H9 (cell line): ENCODE measurements at places on chromosomes 12 and 14. TPM values are rescaled to one million over a fixed set of nuclear protein-coding genes. Genes with fewer than 3 reads are reported as not detected.

Gene LTB4R
- total RNA-seq: 8.9 and 9.2 TPM in 2 replicates

Gene ASB2
- 0.35 and 1.3 TPM in 2 replicates for total RNA-seq

Gene MYF5
- not detected in 2 replicates for total RNA-seq

Gene PZP
- total RNA-seq: not detected in 2 replicates

Gene RNF212B
- total RNA-seq: 0.15 and 0.39 TPM in 2 replicates

Gene PMCH
- not detected in 2 replicates for total RNA-seq

Gene CEBPE
- total RNA-seq: not detected in 2 replicates

Gene TAC3
- 4.4 and 6.2 TPM in 2 replicates for total RNA-seq

DNA sequence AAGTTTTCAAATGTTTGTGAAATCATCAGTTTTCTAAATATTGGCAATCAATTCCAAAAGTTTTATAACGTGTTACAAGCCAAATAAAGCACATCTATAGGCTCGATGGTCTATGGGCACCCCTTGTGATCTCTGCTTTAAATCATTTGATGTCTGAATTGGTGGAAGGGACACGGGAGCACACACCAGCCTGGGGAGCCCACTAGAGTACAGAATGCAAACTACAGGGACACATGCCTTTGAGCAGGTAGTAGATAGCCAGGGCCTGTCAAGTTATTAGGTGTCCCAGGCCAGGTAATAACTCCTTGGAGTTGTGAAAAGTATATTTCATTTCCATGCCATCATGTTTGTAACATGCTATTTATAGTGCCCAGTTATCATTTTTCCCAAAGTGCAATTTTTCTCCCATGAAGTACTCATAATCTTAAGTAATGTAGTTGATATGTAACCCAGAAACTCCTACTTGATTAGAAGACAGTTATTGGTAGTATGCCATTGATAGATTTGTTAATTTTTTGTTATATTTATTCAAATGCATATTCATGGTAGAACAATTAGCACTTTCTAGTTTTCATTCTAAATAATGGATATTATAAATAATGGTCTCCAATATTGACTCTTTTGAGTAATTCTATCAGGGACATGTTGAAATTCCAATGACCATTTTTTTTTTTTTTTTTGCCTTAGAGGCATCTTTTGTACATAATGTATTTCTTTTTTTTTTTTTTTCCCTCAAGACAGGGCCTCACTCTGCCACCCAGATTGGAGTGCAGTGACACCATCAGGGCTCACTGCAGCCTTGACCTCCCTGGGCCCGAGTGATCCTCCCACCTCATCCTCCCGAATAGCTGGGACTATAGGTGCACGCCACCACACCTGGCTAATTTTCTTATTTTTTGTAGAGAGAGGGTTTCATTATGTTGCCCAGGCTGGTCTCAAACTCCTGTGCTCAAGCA is 96.9 kb upstream of the FGD4 start:
- peak; percentile 72 for DNase-seq

DNA sequence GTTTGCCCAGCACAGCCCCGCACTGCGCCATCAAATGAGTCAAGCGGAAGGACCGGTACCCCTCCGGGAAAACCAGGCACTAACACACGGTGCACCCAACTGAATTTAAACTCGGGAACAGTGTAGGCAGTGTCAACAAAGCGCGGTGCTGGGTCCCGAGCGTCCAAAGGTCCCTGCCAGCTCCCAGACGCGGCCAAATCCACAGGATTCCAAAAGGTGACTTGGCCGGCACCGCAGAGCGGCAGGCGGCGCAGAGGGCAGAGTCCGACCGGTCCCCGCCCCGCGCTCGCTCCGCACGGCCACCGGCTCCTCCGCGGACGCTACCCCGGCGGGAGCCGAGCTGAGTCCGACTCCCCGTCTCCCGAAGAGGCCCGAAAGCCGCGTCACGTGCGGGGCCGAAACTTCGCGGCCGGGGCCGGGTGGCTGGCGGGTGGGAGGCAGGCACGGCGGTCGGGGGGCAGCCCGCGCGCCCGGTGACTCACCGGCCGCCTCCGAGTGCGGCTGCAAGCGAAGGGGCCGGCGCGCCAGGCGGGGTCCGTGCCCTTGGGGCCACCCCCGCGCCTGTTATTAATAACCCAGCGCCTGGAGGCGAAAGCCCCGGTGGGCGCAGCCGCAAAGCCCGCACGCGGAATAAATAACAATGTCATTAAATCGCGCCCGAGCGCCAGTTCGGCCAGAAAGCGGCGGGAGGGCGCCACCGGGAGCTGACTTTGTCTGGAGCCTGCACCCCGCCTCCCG is 863 bp downstream of the DENND5B start:
- peak; percentile 81 for DNase-seq

DNA sequence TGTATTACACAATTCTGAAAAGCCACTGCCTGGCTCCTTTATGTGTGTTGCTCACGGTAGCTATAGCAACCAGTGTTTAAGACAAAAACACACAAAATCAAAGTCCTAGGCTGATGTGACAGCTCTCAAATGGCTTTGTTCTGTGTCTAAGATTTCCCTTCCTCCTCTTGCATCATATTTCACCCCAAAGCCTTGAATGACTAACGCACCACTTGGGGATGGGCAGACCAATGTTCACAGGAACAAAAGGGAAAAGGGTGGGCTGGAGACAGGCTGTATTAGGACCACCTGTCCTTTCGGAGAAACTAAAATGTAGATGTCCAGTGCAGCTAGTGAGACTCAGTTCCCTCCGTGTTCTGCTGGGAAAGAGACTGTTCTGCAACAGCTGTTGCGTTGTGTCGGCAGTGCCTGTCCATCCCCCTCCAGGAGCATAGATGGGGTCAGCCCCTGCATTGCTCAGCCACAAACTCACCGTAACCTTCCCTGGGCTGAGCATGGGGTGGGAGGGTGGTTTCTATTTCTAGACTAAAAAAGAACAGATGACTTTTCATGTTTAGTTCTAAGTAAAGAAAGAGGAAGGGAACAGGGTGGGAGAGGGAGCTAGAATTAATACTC is 26.8 kb upstream of the DAAM1 start:
- no peak for DNase-seq

DNA sequence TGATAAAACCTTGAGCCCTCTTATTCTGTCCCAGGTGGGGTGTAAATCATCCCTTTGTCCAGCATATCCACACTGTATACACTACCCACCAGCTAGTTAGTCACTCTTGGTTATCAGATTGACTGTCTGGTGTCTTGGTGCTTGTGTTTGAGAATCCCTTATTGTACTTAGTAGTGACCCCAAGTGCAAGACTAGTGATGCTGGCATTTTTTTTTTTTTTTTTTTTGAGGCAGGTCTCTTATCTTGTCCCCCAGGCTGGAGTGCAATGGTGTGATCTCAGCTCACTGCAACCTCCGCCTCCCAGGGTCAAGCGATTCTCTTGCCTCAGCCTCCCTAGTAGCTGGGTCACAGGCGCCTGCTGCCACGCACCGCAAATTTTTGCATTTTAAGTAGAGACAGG is 5.8 kb downstream of the VRK1 start:
- no peak for DNase-seq

DNA sequence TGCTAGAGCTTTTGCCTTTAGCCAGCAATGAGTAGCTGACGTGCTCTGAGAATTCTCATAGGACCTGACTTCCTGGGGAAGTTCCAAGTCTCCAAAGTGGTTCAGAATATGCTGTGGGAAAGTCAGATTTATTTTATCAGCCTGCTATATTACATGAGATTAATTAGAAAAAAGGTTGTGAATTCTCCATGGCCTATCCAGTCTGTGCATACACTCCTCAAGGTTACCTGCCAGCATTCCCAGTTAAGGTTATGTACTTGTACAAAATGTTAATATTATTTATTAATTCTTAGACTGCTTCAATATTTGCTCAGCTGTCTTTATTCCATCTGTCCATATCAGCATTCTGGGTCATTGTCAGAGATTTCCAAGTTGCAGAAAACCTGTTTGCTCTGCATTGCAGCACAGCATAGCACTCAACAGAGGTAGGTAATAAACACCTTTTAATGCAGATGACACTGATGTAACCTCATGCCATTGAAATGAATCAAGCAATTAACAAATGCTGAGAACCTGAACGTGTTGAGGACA is 2.7 kb upstream of the SEL1L start:
- no peak for DNase-seq

GRCh38 chr14:103401223-103402214 is 16.3 kb downstream of the MARK3 start:
- no peak for DNase-seq

DNA sequence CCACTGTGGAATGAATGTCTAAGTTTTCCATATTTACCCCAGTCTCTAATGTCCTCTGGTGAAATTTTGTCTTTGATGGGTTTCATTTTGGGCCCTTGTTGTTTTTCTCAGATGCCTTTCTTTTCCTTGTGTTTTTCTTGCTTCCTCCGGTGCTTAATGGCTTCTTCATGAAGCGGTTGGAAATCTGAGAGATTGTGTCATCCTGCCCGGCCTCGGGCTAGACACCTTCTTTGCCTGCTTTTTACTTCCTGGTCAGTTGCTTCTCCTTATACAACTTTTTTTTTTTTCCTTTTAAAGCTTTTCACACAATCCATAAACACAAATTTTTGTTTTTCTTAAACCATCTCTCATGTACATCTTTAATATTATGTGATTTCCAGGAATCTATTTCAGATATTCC is 7.1 kb downstream of the ETV6 start:
- no peak for DNase-seq

DNA sequence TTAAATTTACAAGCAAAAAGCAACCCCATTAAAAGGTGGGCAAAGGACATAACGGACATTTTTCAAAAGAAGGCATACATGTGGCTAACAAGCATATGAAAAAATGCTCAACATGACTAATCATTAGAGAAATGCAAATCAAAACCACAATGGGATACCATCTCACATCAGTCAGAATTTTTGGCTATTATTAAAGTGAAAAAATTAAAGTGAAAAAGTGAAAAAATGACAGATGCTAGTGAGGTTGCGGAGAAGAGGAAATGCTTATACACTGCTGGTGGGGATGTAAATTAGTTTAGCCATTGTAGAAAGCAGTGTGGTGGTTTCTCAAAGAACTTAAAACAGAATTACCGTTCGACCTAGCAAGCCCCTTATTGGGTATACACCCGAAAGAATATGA is 7.9 kb downstream of the OTOGL start:
- DNase-seq: no peak

DNA sequence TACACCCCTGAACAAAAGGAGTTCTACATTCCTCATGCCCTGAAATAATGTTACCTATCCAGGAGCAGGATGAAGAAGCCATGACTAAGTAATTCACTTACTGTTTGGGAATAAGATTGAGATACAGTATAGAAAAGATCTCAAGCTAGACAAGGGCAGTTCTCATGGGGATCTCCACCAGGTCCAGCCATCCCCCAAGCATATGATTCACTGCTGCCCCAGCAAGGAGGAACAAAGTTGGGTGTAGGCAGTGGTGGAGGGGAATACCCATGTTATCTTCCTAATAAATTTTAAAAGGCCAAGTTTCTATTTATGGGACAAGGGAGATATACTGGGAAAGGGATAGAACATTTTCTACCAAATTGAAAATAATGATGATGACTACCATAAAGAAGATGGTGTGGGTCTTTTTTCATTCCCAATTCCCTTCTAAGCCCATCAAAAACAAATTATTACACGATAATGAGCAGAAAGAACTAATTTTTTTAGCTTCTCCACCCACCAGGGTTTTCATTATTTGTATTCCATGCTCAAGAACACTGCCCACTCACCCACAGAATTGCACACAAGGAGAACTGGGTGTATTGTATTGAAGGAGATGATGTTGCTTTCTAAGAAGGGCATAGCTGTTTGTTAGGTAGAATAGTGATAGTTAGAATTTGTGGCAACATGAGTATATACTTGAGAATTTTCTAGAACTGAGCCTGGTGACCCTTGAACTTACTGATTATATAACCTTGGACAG is 204.6 kb downstream of the BTG1 start:
- DNase-seq: no peak

DNA sequence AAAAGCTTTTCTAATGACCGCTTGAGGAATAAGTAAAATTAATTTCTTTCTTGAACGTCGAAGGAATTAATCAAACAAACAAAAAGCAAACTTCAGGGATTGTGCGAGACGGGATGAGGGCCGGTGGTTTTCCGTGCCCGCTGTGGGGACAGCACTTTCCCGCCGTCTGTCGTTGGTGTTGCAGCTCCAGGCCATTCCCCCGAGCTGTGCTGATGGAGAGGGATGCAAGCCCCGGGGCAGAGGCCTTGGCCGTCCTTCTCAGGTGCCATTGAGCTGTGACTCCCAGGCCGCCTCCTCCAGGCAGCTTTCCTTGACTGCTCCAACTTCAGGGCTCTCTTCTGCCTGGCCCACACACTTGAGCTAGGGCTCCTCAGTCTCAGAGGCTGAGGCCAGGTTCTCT is 109.0 kb upstream of the C14orf180 start:
- no peak for DNase-seq

DNA sequence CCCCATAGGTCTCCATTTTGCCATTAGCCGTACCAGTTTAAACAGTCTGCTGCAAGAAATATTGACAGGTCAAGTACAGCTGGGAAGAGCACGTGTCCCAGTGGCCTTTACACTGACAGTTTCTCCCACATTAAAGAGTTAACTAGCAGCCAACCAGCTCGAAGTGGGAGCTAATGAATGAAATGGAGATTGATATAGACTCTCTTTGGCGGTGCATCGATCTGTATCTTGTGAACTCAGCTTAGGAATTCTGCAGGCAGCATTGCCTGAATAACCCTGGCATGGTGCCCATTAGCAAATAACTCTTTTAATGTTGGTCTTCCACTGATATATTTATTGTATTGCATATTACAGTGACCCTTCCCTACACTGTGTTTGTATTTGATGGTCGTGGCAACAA is 319.4 kb downstream of the EGLN3 start:
- no peak for DNase-seq

GRCh38 chr14:102606296-102606695 is 13.8 kb downstream of the RCOR1 start:
- DNase-seq: no peak

- DNase-seq: no peak
Measured at GRCh38 chr14:100566119-100566518, 21.1 kb downstream of the BEGAIN start.

DNA sequence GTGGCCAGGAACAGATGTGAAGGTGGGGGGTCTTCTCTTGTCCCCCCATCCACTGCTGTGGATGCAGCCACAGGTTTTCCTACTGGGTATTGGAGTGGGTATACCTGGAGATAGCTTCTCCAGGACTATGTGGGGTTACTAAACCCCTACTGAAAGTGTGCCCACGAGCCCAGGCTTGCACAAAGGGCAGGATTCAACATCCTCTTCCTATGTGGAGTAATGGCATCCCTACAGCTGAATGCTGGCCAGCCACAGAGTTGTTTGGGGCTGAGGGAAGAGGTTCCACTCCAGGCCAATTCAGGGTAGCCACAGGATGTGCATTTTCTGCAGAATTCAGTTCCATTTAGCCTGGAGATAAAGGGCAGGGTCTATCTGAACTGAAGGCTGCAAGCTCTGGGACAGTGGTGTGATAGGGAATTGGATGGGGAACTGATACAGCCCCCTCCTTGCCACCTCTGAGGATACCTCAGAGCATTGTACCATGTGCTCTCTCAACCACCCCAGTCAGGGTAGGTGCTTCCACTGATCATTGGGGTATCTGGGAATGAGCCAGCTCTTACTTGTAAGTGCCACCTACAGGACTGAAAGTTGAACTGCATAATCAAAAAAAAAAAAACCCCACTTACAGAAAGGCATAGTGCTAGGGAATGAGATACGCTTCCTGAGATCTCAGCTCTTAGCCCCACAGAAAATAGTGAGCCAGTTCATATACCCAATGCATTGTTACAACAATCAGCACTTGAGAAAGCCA is 187.1 kb downstream of the KITLG start:
- DNase-seq: peak; percentile 57

GRCh38 chr12:106219043-106219442 is 28.8 kb downstream of the CKAP4 start:
- no peak for DNase-seq

GRCh38 chr14:106013879-106014376 is 487.5 kb downstream of the TMEM121 start:
- DNase-seq: no peak

- peak; percentile 17 for DNase-seq
Measured at GRCh38 chr14:96582411-96582961, 80.3 kb downstream of the PAPOLA start.
